Left ventricle myocardium inferior (tissue), 1 donor: ENCODE measurements at places on chromosomes 5 and 9. TPM values are rescaled to one million over a fixed set of nuclear protein-coding genes. Genes with fewer than 3 reads are reported as not detected.

DNA sequence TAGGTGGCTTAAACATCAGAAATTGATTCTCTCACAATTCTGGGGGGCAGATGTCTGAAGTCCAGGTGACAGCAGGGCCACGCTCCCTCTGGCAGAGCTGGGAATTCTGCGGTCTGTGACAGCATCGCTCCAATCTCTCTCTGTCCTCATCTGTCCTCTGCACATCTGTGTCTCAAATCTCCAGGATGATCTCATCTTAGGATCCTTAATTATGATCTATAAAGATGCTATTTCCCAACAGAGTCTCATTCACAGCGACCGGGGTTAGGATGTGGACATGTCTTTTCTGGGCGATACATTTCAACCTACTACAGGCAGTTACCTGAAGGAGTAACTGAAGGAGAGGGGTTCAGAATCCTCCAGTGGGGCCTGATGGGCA is 31.4 kb downstream of the ANKRD33B start:
- DNase-seq, result no peak
- no peaks in the 10 kb centered on the region for H3K27me3 ChIP-seq
- H3K4me1 ChIP-seq, result peaks cover 56% of the 10 kb centered on the region
- H3K27ac ChIP-seq, result peak overlapping the region; percentile 86
- H3K36me3 ChIP-seq, result no peaks in the 10 kb centered on the region
- peak overlapping the region; percentile 51 for H3K4me3 ChIP-seq

Gene FAM151B
- 0.91 TPM for total RNA-seq

DNA sequence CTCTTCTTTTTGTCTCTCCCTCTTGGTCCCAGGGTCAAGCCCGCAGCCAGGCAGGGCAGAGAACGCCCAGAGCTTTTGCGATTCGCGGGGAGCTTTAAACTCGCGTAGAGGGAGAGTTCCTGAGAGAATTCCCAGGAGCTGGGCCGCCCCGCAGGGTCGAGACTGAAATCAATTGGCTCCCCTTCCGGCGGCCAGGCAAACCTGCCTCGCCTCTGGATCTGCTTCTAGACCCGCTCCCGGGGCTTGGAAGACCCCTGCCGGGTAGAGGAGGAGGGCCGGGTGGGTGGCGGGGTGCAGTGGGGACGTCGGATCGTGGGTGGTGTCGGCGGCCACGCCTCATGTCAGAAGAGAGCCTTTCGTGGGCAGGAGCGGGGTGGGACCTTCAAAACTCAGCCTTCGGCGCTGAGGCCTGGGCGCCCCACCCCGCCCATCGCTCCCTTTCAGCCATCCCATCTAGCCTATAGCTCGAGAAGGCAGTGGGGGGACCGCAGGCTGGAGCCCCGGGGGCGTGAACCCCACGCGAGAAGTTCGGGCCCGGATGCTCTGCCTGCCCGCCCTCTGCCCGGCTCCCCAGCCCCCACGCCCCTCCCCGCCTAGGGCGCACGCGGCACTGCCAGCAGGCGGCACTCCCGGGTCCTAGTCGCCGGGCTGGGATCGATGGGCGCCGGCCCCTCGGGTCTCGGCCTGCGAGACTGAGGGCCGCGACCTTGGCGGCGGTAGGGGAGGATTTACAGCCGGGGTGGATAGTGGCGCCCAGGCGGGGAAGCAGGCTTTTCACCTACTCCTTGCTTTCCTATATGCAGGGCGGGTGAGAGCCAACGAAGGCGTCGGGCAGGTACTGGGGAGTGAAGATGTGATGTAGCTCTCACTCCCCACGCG is 6.1 kb downstream of the PRDM6 start:
- peaks cover 23% of the 10 kb centered on the region for H3K4me1 ChIP-seq
- peak overlapping the region; percentile 39 for H3K4me3 ChIP-seq
- DNase-seq, result no peak

GRCh38 chr5:64612344-64612961 is 77.8 kb upstream of the SHISAL2B start:
- H3K4me1 ChIP-seq, result no peaks in the 10 kb centered on the region
- H3K27ac ChIP-seq, result no peak overlapping the region
- no peak for DNase-seq
- no peaks in the 10 kb centered on the region for H3K36me3 ChIP-seq
- H3K4me3 ChIP-seq, result no peak overlapping the region

Gene MELK
- 0.27 TPM for total RNA-seq

DNA sequence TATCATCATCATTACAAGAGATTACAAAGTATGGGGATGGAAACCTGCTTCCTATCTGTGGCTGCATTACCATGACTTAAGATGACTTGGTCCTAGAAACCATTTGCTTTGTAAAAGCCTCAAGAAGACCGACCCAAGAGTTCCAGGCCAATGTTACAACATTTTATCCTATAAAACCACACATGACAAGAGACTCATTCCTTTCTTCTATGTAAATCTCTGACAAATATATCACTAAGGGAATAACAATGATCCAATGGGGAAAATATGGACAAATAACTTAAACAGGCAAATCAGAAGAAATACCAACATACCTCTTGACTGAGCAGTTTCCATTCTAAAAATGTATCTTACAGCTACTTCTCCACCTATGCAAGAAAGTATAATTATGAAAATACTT is 44.3 kb upstream of the VPS13A start:
- H3K4me1 ChIP-seq, result no peaks in the 10 kb centered on the region
- H3K27me3 ChIP-seq, result peaks cover 45% of the 10 kb centered on the region
- no peak for DNase-seq
- H3K4me3 ChIP-seq, result no peak overlapping the region
- H3K36me3 ChIP-seq, result no peaks in the 10 kb centered on the region

DNA sequence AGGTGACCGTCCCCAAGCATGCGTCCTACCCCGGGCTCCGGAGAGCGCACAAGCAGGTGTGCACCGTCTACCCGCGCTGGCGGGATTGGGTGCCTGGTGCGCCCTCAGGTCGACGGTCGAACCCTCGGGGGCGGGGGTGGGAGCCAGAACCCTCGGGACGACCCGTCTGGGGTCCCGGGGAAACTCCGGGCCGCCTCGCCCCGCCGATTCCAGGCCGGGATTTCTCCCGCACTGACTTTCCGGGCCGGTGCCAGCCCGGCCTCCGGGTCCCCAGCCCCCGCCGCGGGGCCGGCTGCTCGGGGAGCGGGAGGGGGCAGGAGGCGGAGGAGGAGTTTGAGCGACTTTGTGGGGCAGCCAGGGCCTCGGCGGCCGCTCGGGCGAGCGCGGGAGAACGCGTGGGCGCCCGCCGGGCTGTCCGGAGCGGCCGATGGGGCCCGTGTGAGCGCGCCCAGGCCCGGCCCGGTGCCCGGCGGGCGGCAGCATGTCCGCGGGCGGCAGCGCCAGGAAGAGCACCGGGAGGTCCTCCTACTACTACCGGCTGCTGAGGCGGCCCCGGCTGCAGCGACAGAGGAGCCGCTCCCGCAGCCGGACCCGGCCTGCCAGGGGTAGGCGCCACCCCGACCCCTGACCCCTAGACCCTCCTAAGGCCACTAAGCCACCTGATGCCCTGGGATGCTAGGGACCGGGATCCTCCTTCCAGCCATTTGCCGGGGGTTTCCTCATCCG is at the start of gene DAB2IP:
Gene DAB2IP, plus strand, starts transcription at position 340 of the 726 bp plus-strand sequence. Its CDS starts 142 bp downstream, at position 482.
- peak; percentile 60 for DNase-seq
- H3K36me3 ChIP-seq, result no peaks in the 10 kb centered on the region
- peak within 1 kb of the TSS; percentile 80 for H3K4me3 ChIP-seq
- H3K4me1 ChIP-seq, result peaks cover 93% of the 10 kb centered on the region

DNA sequence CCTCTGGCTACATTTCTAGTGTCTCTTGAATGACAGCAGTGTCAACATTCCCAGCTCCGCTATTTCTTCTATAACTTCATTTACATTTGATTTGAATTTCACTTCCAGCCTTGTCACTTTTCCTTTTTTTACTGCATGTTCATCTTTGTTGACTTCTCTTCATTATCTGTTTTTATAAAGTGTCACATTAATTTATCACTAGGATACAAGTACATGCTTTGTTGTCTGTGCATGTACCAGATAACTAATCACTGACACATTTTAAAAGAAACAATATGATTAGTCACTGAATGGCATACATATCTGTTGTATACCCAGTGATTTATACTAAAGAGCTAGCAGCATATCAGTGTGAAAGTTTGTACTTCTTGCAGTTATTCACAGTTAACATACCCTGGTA is 29.1 kb downstream of the ARSK start:
- H3K27me3 ChIP-seq, result no peaks in the 10 kb centered on the region
- H3K36me3 ChIP-seq, result peaks cover 11% of the 10 kb centered on the region
- no peak for DNase-seq
- H3K27ac ChIP-seq, result no peak overlapping the region
- no peaks in the 10 kb centered on the region for H3K4me1 ChIP-seq

Gene PSD2
- not detected for total RNA-seq

DNA sequence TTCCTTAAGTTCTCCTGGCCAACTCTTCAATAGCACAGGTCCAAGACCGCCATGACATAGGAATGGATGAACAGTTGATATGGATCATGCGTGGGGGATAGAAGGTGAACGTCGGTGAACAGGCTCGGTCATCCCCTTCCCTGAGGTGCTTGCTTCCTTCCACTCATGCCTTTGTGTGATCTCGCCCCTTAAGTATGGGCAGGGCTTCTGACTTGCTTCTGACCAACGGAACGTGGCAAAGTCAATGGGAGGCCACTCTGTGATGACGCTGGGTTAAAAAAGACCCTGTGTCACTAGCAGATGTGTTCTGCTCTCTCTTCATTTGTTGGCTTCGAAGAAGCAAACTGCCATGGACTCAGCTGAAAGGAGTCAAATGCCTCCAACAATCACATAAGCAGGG is 240.5 kb upstream of the TUT7 start:
- H3K36me3 ChIP-seq, result no peaks in the 10 kb centered on the region
- peaks cover 11% of the 10 kb centered on the region for H3K4me1 ChIP-seq
- no peak for DNase-seq
- H3K27me3 ChIP-seq, result peaks cover 7% of the 10 kb centered on the region
- no peak overlapping the region for H3K4me3 ChIP-seq

DNA sequence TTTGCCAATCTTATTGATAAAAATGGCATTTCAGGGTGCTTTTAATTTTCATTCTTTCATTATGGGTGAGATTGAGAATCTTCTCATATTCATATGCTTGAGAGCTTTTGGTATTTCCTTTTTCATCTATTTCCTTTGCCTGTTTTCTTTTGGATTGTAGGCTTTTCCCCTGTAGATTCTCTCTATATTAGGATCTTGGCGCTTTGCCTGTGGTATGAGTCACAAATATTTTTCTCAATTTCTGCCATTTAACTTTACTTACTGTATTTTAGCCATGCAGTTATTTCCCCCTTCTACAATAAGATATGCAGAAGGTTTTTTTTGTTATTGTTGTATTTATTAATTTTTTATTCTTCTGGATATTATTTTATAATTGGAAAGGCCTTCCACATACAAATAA is 21.5 kb upstream of the KLF9 start:
- H3K4me1 ChIP-seq, result peaks cover 55% of the 10 kb centered on the region
- DNase-seq, result no peak

- no peaks in the 10 kb centered on the region for H3K4me1 ChIP-seq
- H3K27ac ChIP-seq, result no peak overlapping the region
- no peaks in the 10 kb centered on the region for H3K36me3 ChIP-seq
- no peak for DNase-seq
- no peak overlapping the region for H3K4me3 ChIP-seq
- H3K27me3 ChIP-seq, result no peaks in the 10 kb centered on the region
These were observed 981.9 kb upstream of the DMAC1 start for GRCh38 chr9:8781458-8781857.

DNA sequence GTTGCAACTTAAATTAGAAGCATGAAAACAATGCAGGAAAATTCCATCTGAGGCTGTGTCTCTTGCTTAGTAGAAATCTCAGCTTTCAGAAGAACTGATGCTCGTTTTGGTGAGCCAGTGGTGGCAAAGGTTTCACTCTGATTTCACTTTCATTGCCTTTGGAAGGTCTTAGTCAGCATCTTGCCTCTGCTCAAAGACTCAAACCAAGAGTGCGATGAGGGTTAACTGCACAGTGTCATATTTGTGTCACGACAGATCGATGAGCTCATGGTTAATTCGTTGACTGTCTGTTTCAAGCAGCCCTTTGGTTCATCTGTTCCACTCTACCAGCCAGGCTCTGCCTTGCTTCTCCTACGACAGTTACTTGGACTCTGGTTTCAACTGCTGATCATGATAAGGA is 331.3 kb upstream of the KIF2A start:
- no peak overlapping the region for H3K4me3 ChIP-seq
- H3K4me1 ChIP-seq, result no peaks in the 10 kb centered on the region
- no peak overlapping the region for H3K27ac ChIP-seq
- H3K27me3 ChIP-seq, result peaks cover 19% of the 10 kb centered on the region
- H3K36me3 ChIP-seq, result no peaks in the 10 kb centered on the region

Gene PCDHGA12
- 4.8 TPM for total RNA-seq

GRCh38 chr9:105373723-105374122 is 74.1 kb upstream of the FSD1L start:
- H3K4me1 ChIP-seq, result no peaks in the 10 kb centered on the region
- no peak overlapping the region for H3K27ac ChIP-seq
- no peaks in the 10 kb centered on the region for H3K27me3 ChIP-seq
- no peak for DNase-seq
- no peak overlapping the region for H3K4me3 ChIP-seq
